NCI-H526 treated with DMSO at 0.1 percent for 48 hours (cell line): ENCODE measurements at places on chromosomes 12 and 14.

DNA sequence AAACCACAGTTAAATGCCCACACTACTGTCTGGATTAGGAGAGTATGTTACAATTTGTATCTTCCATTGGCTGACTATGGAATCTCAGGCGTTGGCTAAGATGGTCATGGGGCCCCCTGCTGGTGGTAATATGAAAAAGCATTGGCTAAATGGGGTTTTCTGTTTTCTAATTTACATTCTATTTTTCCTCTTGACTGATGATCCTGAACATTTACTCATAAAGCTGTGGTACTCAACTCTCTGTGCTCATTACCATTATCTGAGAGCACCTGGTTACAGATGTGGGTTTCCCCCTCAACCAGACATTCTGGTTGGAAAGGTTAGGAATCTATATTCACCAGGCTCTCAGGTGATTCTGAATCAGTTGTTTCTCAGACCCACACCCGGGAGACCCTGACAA is 64.8 kb downstream of the WSCD2 start:
- peak; percentile 79 for DNase-seq

DNA sequence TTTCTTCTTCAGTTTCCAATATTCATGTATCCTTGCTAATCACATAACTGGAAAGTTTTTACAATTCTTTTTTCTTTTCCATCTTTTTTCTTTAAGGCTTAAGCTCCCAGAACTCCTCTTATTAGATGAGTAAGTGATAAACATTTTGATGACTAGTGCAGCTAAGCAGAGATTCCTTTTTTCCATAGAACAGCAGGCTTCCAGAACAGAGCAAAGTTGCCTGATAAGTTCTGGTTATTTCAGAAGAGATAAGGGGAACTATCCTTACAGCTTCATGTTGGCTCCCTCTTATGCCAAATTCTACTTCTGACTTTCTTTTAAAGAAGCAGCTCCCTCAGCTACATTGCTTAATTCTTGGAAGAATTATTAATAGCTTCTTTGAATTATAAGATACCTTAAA is 194.7 kb upstream of the FAR2 start:
- DNase-seq, result no peak

DNA sequence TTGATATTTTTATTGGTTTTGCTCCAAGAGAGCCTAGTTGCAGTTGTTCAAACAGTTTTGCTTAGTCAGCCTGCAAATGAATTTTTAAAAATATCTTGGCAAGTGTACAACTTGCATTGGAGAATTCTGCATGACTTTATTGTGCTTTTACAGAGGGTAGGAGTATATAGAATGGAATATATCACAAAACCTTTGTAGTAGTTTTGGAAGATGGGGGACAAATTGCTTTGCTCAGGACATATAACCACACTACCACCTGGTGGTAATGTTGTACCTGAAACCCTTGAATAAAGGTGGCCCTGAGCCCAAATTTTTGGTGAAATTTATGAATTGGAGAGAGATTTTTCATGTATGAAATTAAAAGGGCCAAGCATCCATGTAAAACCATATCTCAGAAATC is 645.2 kb downstream of the MED13L start:
- no peak for DNase-seq

DNA sequence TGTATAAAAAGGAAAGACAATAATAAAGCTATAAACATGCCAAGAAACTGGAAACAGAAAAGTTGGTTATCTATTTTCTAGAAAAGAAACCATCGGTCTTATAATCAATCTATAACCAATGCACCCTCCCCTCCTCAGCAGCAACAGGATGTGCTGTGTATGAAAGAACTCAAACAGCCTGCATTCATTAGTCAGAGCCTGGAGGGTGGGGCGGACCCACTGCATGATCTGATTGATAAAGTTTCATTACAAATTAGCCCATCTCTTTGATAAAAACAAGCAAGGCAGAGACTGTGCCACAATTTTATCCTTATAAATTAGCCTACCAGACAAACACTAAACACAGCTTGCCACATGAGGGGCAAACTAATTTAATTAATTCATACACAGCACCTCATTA is 448.1 kb downstream of the BCAT1 start:
- no peak for DNase-seq

DNA sequence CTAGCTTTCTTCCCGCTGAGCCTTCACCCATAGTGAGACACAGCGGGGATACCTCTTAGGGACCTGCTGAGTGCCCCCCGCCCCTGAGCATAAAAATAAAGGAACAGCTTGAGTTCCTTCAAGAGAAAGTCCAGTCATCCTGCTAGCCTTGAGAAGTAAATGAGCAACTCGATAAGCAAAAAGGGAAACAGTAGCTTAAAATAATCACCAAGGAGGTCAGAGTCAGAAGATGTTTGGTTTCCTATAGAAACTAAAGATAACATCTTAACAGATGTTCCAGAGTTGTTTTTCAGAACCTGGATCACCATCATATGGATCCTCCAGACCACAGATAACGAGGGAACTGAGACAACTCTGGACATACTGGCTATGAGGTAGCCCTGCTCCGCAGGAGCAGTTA is 94.0 kb downstream of the BCAT1 start:
- no peak for DNase-seq

DNA sequence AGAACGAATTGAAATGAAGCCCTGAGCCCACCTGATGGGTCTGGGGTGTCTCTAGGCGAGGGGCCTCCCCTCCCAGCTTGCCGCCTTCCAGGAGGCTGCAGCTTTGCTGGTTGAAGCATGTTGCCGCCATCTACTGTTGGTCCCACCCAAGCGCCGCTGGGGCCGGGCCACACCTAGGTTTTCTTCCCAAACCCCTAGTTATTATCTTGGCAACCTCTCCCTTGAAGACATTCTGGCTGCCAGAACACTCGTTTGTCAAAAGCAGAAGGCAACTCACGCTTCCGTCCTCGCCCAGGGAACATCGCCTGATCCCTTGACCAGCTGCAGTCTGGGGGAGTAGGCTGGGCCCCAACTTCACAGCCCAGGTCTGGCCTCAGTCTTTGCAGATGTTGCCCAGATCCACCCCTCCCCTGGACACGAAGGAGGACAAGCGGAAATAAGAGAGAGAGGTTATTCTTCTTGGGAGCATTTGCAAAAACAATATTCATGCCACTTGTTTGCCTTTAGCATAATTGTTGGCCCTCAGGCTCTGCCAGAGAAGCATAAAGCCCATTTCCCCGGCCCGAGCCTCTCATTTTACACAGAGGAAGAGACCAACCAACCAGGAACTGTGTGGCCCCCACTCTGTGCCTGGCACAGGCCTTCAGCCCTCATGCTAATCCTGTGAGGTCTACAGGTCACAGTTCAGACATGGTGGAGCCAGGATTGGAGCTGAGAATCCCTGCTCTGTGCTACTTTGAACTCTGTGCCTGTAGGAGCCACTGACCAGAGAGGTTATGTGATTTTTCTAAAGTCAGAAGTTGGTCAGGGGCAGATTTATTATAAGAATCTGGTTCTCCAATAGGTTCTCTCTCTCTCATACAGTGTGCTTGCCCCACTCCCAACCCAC is 6.8 kb downstream of the EMP1 start:
- DNase-seq, result no peak

DNA sequence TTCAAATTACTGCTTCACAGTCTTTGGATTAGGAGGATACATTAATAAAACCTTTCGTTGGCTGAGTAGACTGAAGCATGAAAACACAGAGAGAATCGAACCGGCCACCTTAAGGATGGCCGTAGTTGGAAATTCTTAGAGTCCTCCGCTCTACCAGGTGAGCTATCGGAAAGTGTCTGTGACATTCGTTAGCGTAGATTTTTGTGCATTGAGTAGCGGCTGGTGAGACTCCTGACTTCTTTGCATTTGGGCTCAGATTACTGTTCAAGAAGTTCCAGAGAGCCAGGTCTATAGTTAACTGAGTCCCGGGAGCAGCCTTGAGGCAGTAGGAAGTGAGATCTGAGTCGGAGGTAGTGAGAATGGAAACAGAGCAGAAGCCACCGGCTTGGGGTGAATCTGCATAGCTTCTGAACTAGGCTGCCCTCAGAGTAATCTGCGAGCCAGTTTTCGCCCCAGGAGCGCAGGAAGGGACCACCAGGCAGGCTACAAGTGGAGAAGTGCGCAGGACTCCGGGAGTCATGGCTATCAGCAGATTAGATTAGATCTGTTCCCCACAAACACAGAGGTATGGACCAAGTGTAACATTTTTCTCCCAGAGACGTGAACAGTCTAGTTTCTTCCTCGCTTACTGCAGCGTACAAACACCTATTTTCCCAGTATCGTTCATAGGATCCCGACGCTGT is 11.0 kb downstream of the OR6S1 start:
- no peak for DNase-seq

DNA sequence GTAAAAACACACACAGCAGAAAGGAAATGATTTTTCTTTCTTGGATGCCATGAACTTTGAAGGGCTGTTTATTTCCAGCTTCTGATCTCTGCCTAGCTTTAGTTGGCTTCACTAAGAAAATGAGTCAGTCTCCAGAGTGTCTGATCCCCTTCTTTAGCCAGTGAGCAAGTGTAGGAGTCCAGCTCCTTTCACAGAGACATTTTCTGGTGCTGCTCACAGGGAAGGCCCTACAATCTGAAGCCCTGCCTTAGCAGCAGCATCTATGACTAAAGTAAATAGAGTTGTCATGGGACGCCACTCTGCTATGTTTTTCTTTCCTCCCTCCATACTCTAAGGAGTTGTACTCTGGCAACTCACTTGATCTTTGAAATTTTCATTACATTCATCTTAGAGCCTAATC is 103.5 kb downstream of the RPAP3 start:
- no peak for DNase-seq

- DNase-seq, result no peak
Measured at GRCh38 chr12:119729871-119730270, 61.9 kb downstream of the PRKAB1 start.

DNA sequence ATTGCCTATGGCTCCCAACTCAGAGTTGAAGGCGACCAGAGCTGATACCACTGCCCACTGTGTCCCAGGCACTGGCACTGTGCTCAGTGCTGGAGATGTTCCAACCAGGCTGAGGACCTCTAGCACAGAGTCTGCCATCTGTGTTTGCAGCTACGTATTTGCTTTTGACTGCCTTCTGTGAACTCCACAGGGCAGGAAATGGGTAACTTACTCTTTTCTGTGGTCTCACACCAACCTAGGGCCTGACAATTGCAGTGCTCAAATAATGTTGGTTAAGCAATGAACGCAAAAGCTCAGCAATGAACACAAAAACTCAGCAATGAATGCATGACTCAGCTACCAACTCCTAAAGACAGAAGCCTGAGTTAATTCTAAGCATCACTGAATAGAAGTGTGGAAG is 202.8 kb downstream of the NUAK1 start:
- DNase-seq, result no peak

DNA sequence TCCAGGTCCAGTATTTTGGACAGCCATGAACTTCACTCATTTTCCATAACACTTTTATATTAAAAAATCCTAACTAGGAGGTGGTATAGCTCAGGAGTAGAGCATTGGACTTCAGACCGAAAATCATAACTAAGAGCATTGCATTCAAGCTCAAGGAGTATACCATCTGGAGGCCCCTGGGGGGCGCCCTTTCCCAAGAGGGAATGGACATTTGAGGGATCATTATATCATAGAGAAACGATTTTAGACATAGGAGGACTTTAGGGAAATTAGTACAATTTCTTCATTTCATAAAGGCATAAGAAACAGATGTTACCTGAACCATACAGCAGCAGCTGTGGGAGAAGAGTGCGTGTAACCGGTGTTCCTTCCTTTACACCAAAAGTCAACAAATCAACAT is 5.2 kb upstream of the ATG14 start:
- DNase-seq, result no peak

DNA sequence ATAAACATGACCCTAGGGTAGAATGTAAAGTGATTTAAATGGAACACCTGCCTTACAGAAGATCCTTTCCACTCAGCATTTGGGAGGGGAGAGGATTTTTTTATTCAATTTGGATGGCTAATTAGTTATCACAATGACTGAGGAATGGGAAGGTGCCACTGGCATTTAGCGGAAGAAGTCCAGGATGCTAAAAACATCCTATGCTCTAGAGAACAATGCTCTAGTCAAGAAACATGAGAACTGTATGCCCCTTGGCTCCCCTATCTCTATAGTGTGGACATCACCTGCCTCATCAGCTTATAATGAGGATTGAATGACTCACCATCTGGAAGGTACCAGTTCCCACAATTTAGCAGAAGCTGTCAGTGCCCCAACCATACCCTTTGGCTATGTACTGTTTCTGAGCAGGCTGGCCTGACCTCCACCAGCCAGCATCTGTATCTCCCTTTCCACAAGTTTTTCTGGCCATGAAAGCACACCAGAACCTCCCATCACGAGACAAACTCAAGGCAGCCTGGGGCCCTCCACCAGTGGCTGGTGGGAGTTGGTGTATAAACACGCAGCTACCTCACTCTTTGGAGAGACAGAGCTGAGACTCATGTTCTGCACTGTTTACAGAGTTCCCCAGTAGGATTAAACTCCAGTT is 109.7 kb upstream of the VASH1 start:
- DNase-seq, result no peak

DNA sequence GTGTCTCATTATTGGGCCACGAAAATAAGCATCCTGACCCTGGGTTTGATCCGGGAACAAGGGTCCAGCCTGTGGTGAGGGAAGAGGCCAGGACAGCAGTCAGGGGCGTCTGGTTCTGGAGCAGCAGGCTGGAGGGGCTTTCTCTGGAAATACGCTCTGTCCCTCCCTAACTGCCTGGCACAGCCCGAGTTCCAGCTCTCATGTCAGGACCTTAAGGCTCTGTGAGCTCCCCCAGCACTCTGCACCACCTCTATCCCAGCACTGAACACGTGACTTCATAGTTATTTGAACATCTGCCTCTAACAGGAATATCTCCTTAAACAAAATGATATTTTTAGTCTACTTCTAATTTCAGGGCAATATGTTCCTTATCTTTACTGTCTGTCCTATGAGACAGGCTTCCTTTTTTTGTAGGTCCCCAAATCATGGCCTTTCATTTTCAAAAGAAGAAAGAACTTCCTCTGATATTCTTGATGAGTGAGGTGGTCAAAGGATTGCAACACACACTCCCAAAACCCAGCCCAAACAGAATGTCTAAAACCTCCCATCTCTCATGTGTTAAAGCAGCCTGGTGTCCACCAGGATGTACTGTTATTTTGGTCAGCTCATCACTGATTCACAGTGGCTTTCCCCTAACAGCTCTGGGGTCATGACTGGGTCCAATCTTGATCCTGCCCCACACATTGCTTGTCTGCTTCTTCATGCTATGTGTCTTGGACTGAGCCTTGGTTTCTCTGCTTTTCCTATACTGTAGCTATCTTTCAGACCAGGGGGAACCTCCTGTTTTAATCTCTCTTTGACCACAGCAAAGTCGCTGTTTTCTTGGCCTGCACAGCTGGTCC is 9.7 kb downstream of the AQP6 start:
- DNase-seq, result no peak
